ENCODE measurements at places on chromosomes 16 and 17.

- no peak for DNase-seq
Measured at GRCh38 chr17:68384471-68384870, 72.8 kb downstream of the WIPI1 start.

DNA sequence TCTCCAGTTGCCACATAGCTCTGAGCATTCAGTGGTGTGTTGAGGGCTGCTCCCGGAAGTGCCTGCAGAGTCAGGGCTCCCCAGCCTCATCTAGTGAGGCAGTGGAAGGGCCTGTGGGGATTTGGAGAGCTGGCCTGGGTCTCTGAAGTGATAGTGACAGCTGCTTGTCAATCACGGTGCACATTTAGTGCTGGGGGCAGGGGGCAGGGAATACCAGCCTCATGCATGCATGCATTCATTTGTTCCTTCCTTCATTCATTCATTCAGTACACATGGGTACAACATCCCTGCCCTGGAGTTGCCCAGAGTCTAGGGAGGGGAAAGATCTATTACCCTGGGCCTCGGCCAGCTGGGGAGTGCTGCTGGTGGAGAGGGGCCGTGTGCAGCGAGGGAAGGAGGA, 11.3 kb upstream of the STH start:
- no peak for DNase-seq

DNA sequence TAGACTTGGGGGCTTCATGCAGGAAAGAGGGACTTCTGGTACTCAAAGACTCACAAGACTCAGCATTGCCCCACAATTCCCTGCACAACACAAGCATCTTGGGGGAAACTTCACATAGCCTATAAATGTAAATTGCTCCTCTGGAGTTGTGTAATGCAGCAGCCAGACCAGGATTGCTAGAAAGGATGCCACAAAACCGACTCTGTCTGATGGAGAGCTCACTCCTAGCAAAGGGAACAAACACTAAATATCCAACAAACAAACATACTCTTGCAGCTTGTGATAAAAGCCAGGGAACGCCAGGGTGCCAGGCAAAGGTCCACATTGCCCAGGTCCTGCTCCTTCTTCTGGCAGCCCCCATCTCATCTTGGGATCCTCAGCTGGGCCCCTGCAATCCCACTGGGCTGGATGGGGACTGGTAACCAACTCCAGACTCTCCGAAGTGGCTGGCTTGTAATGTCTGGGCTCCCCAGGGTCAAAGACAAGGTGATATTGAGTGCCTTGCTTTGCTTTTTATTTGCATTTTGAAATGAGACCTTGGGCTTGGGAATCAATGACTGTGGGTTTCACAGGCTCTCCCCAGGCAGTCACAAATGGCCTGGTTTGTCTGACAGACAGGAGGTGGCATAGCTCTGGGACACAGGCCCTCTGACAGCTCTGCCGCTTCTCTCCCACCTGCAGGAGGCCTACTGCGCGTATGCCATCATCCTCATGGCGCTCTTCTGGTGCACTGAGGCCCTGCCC, 15.3 kb downstream of the SLC13A2 start:
- DNase-seq = no peak

GRCh38 chr16:56190677-56191155, 573 bp upstream of the GNAO1 start:
- no peak for DNase-seq

- DNase-seq = peak; percentile 42
Measured at GRCh38 chr16:24516900-24517669, 22.3 kb upstream of the RBBP6 start.

- DNase-seq = no peak
Measured at GRCh38 chr17:41733348-41734138, 900 bp downstream of the HAP1 start.

DNA sequence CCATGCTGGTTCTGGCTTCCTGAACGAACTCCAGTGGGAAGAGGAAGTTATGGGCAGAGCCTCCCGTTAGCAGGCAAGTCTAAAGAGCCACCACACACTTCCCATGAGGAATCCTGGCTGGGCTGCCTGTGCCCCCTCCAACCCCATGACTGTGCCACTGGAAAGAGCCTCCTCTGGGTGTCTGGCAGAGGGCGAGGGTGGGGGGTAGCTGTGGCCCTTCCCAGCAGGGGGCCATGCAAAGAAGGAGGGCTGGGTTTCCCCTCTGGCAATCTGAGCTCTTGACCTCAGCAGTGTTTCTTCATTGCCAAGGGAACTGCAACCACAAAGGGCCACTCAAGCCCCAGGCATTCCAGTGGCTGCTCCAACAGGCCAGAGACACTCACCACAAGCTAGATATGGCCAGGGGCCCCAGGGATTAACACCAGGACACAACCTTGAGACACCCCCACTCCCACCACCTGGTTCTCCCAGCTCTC, 1.7 kb upstream of the RRAD start:
- DNase-seq = no peak

GRCh38 chr16:72362973-72363372, 191.0 kb upstream of the PMFBP1 start:
- DNase-seq = no peak

- DNase-seq = no peak
Measured at GRCh38 chr17:59433586-59433985, 102.1 kb downstream of the YPEL2 start.

GRCh38 chr16:48561960-48562393, 48.0 kb downstream of the N4BP1 start:
- DNase-seq = no peak

DNA sequence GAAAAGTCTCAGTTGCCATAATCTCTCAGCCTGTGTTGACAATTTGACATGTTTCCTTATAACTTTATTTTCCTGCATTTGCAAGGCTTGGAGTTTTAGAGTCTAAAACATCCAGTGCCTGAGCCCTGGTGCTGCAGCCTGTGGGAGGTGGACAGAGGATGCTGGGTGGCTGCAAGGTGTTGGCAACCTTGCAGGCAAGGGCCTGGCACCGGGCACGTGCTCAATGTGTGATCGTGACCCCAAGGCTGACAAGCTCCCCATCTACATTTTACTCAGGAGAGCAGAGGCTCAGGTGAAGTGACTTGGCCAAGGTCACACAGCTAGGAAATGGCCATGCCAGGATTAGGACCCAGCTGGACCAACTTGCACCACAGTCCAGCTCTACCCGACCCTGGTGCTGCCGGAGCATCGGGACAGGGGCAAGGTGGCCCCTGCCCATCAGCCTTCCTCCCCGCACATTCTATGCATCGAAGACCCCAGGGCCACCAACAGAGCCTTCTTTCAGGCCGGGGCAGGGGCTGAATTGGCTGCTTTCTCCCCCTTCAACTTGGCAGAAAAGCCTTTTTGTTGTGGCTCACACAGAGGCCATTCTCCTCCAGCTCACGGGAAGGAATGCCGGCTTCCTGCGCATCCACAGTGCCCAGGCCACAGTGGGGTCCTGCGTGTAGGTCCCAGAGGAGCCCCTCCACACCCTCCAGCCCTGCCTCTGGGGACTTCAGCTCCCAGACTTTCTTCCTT, 23.1 kb downstream of the MMP15 start:
- DNase-seq = no peak

DNA sequence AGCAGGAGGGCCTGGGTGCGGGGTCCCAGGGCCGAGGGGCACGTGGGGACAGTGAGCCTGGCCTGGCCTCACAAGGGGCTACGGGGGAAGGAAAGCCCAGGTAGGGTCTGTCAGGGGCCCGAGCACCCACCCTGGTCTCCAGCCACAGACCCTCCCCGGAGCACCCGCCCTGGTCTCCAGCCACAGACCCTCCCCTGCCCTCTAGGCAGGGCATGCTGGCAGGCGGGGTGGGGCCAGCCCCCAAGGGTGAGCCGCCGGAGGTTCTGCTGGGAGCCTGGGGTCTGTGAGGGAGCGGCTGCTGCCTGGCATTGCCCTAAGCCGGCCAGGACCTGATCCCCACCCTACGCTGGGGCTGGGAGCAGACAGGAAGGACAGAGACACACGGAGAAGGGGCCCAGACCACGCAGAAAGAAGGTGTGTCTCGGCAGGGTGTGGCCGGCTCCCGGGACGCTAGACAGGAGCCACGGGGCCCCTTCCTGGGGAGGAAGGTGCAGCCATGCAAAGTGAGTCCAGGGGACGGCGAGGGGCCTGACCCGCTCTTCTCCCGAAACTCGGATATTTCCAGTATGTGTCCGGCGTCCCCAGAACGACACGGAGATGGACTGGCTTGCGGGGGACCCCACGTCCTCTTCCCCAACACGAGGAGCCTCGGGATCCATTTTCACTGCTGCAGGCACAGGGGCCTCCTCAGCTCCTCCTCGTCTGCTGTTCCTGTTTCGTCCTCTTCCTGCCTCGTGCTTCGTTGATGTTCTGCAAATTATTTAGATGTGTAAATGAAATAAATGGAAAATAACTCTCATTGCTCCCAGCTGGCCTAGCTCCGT, 15.5 kb downstream of the UTS2R start:
- no peak for DNase-seq

GRCh38 chr16:74623839-74624235, 16.9 kb upstream of the GLG1 start:
- DNase-seq = no peak

GRCh38 chr16:35140293-35140986, 1681.0 kb downstream of the TP53TG3F start:
- no peak for DNase-seq

GRCh38 chr17:81113158-81113724, 52.1 kb upstream of the PVALEF start:
- DNase-seq = no peak

- DNase-seq = no peak
Measured at GRCh38 chr17:16916557-16916920, 55.4 kb downstream of the TNFRSF13B start.

- no peak for DNase-seq
Measured at GRCh38 chr17:418421-418751, 65.8 kb upstream of the RPH3AL start.

DNA sequence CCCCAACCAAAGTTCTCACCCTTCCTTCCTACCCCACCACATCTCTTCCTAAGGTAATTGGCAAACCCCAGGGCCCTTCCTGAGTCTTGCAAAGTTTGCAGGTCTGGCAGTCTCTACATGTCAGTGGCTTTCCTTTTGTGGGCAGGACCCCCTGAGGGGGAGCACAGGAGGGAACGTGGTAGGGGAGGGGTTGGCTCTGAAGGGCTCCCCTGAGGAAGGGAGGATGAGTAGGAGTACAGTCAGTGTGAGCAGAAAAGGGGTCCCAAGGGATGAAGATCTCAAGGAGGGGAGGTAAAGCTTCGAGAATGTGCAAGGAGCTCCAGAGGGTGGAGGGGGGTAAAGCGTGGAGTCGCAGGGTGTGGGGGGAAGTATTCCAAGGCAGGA, 206.9 kb downstream of the RAB11FIP4 start:
- no peak for DNase-seq

DNA sequence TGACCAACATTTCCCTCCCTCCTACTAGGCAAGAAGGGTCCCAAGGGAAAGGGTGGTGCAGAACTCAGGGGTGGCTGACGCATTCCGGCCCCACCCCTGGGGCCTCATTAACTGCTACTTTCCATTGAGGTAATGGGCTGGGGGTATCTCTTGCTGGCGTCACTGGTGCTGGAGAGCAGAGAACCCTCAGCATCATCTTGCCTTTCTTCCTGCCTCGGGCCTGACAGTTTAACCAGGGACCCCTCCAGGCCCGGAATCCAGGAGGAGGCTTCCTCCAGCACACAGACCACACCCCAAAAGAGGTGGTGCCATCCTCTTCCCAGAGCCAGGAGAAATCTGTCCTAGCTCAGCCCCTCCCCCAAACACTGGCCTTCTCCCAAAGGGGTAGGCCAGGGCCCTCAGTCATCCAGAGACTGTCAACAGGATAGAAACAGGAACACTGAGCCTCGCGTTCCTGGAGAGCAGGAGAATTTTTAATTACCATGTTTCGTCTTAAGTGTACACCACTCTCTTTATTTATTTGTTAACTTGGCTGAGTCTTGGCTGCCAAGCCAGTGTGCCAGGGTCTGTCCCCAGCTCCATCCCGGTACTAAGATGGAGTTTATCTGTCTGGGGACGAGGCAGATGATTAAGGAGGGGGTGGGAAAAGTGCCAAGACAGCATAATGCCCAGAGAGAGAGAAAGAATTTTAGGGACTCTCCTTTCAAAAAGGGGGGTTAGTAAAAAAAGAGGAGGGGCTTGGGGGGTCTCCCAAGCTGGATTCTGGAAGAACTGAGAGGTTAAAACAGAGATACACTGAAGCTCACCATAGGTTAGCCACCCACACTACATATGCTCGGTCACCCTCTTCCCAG, 5.1 kb downstream of the ETV4 start:
- DNase-seq = no peak

DNA sequence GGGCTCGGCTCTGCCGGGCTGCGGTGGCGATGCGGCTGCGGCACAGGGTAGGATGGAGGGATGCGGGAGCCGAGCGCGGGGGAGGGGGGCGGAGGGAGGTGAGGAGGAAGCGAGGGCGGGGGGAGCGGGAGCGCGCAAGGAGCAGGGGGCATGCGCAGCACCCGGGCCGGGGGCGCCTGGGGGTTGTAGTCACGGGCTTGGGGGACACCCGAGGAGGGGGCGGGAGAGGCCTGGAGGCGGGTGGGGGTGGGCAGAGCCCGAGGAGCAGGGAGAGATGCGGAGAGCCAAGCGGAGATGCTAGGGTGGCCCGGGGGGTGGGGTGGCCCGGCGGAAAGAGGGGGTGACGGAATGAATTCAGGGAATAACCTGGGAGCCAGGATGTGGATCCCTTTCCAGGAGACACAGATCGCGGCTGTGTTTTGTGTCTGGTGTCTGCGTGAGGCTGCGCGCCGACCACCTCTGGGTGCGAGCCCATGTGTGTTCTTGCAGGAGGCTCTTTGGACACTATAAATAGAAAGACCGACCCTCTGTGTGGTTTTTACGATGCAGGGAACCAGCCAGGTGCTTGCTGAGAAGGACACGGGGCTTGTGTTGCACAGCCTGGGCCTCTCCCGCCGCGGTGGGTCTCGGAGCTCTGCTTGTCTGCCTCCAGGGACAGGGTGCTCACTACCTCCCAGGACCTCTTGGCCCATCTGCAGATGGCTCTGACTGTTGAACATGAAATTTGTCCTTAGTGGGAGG, at the start of gene STX1B:
Gene STX1B, minus strand, starts transcription at position 54 of the 741 bp plus-strand sequence. CDS start 242 bp downstream, outside the sequence.
- DNase-seq = no peak

DNA sequence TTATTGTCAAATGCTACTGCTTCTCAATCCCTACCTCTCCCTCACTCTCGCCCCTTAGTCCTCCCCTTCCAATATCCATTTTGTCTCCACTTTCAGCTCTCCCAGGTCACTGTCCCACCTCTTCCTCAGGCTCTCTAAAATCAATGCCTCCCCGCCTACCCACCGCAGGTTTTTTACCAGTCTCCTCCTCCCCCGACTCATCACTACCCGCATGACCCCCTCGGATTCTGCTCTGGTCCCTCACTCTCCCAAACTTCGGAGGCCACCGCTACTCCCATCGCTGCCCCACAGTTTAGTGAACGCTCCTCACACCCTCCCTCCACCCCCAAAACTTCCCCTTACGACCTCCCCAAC, 513 bp downstream of the CRLF3 start:
- no peak for DNase-seq

Measured in skeletal muscle cell (primary cell).